ENCODE measurements at places on chromosomes 13 and 19.

GRCh38 chr13:49459580-49459979 lies 15.5 kb downstream of the SETDB2 start:
- ATAC-seq: no peak

- ATAC-seq: no peak
These were observed 36.4 kb downstream of the STK24 start for GRCh38 chr13:98540476-98540875.

- ATAC-seq: no peak
These were observed 177.4 kb downstream of the OXGR1 start for GRCh38 chr13:96816874-96817273.

- ATAC-seq: no peak
These were observed 2.0 kb downstream of the GP6 start for GRCh38 chr19:55036058-55036457.

DNA sequence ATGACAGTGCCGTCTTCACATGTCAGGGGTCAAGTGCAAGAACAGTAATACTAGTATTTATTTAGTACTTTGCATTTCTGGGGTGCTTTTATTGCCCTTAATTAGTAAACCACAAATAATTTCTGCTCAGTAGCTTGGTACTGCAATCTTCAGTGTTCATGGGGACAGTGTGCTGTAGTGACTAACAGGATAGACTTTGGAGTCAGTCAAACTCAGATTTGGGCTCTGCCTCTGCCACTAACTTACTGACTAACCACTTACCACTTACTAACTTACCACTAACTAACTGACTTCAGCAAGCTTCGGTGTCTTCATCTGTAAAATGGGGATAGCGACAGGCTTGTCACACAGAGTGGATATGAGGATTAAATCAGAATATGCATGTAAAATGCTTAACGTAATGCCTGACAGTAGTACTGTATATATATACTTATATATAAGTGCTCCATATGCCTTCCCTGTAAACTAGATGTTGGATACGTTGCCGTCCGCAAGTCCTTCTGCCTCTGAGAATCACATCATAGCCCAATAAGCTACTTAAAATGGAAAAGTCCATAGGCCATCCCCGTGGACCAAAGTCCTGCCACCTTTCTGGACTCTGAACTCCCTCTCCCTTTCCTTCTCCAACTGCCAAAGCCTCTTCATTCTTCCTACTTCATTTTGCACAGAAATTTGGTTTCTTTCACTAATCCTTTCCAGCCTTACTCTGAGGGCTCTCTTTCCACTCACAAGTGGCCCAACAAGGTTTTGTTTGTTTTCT lies 158.1 kb downstream of the ZIC5 start:
- no peak for ATAC-seq

- no peak for ATAC-seq
These were observed 29.7 kb upstream of the ZNF681 start for GRCh38 chr19:23788411-23788810.

DNA sequence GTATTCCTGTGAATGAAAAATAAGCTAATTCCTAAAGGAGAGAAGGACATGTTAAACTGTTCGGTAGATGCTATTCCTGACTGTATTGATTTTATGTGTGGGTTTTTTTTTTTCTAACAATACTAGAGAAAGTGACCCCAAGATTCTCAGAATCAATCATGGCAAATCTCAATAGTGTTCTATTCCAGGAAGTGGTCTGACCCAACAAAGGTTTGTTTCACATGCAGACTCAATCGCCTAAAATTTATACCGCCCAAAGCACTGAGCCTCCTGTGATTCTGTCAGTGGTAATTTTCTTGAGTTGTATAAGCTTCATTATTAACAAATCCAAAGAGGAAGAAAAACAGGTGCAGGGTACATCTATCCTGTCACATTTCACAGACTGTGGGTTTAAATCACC lies 293.7 kb downstream of the SUCLA2 start:
- no peak for ATAC-seq

DNA sequence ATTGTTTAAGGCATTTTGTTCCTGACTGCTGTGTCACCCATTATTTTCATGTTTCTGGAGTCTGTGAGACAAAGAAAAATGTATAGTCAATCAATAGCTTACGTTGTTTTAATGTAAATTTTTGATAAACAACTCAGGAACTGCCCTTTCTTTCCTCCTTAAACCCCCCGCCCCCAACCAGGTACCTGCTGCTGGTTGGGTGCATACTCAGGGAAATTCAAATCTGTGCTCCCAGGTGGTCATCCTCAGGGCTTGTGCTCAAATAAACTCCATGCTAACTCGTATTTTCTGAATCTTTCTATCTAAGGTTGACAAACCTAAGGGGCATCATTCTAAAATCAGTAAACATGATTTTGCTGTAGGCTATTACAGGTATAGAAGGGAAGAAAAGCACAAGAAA lies 4.1 kb upstream of the CDC16 start:
- no peak for ATAC-seq

DNA sequence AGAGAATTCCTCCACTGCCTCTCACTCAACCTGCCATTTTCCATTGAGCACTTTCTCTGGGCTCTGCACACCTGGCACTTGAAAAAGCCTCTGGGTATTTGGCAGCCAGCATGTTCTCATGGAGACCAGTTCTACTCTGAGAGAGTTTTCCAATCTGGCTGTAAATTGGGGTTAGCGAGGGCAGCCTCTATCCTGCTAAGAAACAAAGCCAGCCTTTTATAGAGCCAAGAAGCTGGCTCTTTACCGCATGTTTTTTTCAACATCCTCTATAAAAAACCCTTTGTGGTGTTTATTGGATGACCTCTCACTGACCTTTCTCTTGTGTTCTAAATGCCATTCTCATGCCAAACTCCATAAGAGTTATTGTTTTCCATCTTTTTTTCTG lies 52.6 kb upstream of the RCBTB2 start:
- peak; percentile 30 for ATAC-seq

- ATAC-seq: peak; percentile 91
These were observed 531.3 kb downstream of the RFC3 start for GRCh38 chr13:34349091-34349722.

DNA sequence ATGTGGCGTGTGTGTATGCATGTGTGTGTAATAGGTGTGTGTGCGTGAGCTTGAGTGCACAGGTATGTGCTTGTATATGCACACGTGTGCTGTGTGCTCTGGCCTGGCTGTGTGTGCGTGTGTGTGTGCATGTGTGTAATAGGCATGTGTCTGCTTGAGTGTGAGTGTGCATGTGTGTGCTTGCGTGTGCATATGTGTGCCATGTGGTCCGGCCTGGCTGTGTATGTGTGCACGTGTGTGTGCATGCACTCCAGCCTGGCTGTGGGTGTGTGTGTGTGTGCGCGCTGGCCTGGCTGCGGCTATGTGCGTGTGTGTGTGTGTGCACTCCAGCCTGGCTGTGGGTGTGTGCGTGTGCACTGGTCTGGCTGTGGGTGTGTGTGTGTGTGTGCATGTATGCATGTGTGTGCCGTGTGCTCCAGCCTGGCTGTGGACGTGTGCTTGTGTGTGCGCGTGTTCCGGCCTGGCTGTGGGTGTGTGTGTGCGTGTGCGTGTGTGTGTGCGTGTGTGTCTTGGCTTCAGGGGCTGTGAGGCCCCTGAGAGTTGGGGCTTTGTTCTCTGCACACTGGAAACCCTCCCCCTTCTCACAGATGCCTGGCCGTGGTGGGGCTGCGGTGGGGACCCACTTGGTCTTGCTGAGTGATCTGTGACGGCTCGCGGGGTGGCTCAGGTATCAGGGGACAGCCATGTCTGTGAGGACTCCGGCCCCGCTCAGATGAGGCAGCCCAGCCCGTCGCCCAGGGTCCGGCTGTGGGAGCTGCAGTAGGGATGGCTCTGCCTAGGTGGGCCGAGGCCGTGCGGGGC lies 8.2 kb downstream of the SPPL2B start:
- no peak for ATAC-seq

GRCh38 chr19:8973501-8974091 lies 36.6 kb downstream of the MUC16 start:
- ATAC-seq: no peak

DNA sequence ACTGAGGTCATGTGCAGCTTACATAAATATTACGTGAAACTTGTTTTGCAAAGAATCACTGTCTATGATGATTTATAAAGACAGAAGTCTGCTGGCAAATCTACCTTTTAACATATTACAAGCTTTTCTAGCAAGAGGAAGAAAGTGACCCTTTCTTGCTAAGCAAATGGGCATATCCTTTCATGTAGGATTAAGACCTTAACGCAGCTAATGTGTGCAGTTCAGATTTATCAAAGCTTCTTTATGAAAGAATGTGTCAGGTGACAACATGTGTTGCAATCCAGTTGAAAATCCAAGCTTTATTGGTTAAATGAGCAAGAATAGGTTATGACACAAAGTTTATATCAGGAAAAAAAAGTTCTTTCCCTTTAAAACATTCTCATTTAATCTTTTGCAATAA lies 115.6 kb upstream of the NBEA start:
- ATAC-seq: no peak

DNA sequence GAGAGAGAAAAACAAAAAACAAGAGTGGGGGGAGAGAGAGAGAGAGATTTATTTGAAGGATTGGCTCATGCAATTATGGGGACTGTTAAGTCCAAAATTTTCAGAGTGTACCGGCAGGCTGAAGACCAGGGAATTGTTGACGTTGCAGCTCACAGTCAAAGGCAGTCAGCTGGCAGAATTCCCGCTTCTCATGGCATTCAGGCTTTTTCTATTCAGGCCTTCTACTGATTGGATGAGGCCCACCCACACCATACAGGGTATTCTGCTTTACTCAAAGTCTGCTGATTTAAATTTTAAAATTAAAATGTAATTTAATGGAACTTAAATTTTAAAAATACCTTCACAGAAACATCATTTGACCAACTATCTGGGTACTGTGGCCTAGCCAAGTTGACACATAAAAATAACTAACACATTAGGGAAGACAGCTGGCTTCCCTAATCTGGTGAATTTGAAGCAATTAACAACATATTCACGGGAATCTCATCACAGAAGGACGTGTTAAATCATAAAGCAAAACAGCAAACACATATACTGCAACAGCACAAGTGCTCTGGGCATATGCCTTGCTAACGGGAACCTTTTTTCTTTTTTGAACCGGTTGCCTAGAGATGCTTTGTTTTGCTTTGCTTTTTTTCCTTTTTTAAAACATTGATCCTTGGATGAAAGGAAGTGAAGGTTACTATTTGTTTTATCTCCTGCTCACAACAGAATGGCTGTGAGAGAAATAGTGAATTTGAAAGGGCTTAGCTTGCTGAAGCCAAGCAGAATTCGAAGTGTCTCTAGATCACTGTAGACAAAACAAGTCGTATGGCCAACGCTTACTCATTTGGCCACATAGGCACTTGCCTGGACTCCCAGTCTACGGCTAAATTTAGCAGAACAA lies 505.1 kb downstream of the IRS2 start:
- no peak for ATAC-seq

- no peak for ATAC-seq
These were observed 50.3 kb downstream of the GSX1 start for GRCh38 chr13:27842571-27842970.

DNA sequence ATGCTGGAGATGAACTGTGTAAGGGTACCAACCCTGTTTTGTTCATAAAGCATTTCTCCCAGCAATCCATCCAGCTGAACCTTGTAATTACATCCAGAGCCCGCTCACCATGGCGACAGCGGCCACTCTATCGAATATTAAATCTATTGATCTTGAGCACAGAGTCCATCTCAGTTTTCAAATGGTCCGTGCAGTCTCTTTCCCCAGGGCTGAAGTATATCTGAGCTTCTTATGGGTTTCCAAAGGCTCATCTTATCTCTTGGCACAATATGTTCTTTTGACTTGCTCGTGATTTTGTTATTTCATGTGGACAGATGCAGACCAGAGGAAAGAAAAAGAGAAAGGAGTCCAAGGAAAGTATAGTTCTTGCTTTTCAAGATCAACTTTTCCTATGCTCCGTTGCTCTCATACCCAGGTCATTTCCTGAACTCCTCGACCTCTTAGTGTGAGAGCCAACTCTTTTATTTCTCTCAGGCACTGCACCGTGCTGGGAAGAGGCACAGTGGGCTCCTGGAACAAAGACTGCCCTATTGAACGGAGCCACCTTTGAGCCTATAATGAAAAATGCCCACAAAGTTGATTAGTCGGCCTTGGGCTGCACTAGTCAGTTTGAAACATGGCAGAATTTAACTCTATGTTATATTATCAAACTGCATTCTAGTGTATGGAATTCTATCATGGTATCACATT lies 66.7 kb downstream of the RFC3 start:
- ATAC-seq: no peak

DNA sequence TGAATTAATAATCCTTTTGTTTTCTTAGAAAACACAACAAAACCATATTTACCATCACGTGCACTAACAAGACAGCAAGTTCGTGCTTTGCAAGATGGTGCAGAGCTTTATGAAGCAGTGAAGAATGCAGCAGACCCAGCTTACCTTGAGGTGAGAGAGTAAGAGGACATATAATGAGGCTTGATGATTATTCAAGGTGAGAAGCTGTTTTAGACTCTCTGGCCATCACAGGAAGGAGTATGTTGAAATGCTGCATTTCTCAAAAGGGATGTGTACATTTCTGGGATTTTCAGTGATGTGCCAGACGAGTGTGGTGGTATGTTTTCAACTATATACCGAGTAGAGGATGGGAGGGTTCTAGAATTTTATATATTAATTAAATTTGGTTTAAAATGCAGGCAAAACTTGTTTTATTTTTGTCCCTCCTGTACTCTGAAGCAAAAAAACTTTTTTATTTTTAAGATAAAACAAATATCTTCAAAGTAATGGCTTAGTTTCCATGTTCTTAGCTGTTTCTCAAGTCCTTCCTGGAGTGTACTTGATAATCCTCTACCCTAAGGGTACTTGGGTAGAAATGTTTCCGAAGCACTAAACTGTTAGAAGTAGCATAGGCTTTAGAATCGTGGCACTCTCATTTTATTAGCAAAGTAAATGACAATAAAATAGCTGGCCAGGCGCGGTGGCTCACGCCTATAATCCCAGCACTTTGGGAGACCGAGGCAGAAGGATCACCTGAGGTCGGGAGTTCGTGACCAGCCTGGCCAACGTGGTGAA lies 51.1 kb downstream of the N4BP2L1 start:
- ATAC-seq: no peak

GRCh38 chr13:29175250-29175873 lies 355.2 kb downstream of the MTUS2 start:
- no peak for ATAC-seq

GRCh38 chr13:29459813-29460355 lies 135.6 kb downstream of the SLC7A1 start:
- ATAC-seq: no peak

GRCh38 chr13:77002590-77003190 lies 10.8 kb downstream of the CLN5 start:
- peak; percentile 81 for ATAC-seq

DNA sequence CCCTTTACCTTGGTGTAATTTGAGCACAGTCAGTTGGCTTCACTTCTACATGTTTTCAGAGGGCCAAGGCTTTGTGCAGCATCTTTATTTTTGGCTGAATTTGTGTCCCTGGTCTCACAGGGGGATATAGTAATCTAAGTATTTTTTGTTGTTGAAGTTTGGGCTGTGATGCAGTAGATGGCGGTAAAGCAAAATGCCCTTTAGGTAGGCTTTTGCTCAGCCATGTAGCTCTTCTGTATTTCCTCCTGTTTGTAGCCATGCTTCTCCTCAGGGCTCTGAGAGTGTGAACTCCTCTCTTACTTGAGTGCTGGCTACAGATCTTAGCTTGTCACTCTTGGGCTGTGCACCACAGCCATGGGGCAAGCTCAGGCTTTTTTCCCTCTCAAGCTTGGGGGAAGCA lies 328.6 kb downstream of the SLITRK5 start:
- ATAC-seq: peak; percentile 78

Data from SK-N-SH treated with all-trans-retinoic acid at 6 μM for 48 hours (cell line).